ENCODE measurements at places on chromosomes 16 and 17. TPM values are rescaled to one million over a fixed set of nuclear protein-coding genes. Genes with fewer than 3 reads are reported as not detected.
A peak's percentile ranks its signal among the peaks of the same experiment; 100 is the strongest.

The MAP1LC3B gene
- 116 TPM for total RNA-seq

The AIPL1 gene
- total RNA-seq, result not detected

GRCh38 chr16:75208242-75208825, 1.4 kb upstream of the CTRB2 start:
- no peak for DNase-seq

GRCh38 chr16:70253291-70254106, 1.8 kb upstream of the EXOSC6 start:
- DNase-seq, result peak; percentile 53

DNA sequence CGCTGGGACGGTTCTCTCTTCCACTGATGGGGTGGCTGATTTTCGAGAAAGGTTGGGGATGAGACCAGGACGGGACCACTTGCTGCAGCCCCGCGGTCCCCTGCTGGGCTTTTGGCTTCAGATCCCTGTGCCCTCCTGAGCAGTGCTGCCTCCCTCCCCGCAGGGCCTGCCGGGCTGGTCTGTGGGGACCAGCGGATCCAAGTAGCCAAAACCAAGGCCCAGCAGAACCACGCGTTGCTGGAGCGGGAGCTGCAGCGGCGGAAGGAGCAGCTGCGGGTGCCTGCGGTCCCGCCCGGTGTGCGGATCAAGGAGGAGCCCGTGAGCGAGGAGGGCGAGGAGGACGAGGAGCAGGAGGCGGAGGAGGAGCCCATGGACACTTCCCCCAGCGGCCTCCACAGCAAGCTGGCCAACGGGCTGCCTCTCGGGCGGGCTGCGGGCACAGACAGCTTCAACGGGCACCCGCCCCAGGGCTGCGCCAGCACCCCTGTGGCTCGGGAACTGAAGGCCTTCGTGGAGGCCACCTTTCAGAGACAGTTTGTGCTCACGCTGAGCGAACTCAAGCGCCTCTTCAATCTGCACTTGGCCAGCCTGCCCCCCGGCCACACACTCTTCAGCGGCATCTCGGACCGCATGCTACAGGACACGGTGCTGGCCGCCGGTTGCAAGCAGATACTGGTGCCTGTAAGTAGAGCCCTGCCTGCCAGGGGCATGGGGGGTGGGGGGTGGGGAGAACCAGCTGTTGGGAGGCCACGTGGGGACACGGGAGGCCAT, 28.6 kb downstream of the POLR3E start:
- DNase-seq, result no peak

DNA sequence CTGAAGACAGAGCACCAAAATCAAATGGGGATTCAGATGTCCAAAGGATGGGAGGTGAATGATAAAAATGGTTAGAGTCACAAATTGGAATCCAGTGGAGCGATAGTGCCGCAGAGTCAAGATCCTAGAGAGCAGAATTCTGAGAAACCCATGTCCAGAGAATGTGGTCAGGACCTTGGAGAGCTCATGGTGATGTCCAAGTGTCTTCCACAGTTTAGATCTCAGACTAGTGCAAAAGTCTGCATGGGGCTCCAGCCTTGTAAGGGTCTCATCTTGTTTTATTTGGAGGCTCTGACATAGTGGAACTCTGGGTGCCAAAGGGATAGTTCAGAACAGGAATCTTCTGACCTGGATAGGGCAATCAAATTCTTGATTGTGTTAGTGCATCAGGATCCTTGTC, 245.9 kb upstream of the HSBP1 start:
- DNase-seq, result no peak

DNA sequence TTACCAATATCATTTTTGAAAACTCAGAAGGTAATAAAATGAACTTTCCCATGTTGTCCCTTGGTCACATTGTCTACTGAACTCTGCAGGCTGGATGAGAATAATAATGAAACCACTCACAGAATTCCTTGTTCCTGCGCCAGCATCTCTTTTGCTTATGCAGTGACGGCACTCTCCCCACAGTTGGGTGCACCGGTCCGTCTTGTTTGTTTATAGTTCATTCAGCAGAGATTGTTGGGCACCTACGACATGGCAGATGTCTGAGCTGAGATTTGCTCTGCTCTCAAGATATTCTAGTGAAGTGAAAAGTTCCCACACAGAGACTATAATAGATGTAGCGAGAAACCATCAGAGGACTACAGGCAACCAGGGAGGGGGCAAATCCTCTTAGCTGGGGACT, 375.7 kb upstream of the CDH11 start:
- no peak for DNase-seq

GRCh38 chr17:46011711-46012505, 12.9 kb downstream of the STH start:
- DNase-seq, result no peak

Measured in activated T-cell treated with anti-CD3 and anti-CD28 coated beads, Interleukin-2, amount 50 U/mL, for 72 hours (primary cell).